Umbilical cord (tissue), 2 donors: ENCODE measurements at places on chromosomes 6 and 20.

GRCh38 chr6:23339268-23339667 lies 769.9 kb downstream of the HDGFL1 start:
- peak; percentile 46 for DNase-seq

DNA sequence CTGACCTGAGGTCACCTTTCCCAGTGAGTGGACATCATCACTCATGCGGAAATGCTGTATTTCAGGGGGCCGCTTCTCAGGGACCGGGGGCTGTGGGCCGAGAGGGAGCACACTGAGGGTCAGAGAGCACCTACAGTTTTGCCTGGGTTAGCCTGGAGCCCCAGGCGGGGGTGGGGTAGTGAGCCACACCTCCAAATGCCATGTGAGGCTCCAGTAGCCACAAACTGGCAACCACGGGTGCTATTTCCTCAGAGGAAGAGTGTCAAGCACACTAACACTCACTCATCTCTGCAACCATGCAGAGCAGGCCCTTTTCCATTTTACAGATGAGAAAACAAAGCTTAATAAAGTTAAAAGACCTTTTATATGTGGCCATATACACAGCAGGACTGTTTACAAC lies 4.7 kb downstream of the EHMT2 start:
- DNase-seq = no peak

- peak; percentile 61 for DNase-seq
Observed at GRCh38 chr6:111256646-111257045, 169.3 kb downstream of the SLC16A10 start.

DNA sequence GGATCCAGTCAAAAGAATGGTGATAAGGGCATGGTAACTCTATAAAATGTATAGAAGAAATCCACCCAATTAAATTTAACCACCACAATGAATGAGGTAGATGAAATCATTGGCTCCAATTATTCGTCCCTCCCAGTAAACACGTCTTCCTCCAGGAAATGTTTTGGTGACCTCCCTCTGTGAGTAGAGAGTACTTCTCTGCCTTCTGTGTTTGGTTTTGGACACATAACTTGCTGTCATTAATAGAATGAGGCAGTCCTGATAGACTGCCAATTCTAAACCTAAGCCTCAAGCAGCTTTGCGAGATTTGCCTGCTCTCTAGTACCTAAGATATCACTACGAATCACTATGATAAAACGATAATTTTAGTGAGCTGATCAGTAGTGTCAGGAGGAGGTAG lies 632.8 kb downstream of the HDGFL1 start:
- DNase-seq = peak; percentile 8

- no peak for DNase-seq
Observed at GRCh38 chr6:5481033-5481432, 219.7 kb downstream of the FARS2 start.

DNA sequence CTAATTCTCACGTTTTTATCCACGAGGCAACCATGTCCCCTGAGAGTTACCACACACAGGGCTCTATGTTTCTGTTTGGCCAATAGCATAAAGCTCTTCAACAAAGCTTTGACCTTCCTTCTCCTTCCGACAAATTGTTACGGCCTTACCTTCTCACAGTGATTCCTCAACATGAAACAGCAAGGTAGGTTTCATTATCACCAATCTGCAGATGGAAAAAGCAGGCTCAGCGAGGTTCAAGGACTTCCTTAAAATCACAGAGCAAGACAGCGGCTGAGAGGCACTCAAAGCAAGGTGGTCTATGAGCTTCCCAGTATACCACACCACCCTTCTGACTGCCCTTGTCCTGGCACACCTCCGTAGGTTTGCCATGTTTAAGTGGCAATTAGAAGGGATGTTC lies 360.0 kb downstream of the CD83 start:
- DNase-seq = no peak

DNA sequence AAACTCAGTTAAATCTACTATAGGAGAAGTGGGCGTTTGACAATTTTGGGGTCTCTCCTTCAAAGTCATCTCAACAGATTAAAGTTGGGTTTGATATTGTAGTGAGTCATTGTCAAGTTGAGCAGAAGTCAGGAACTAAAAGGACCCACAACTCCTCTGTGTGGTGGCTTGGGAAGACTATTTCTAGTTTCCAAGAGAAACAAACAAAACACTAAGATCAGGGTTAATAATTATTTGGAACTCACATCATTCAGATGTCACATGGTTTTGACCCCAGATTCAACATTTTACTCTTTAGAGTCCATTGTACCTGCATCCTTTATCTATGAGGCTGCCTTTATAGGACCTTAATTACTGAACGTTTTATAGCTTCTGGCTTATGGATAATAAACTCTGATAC lies 45.3 kb upstream of the TINAG start:
- DNase-seq = no peak

DNA sequence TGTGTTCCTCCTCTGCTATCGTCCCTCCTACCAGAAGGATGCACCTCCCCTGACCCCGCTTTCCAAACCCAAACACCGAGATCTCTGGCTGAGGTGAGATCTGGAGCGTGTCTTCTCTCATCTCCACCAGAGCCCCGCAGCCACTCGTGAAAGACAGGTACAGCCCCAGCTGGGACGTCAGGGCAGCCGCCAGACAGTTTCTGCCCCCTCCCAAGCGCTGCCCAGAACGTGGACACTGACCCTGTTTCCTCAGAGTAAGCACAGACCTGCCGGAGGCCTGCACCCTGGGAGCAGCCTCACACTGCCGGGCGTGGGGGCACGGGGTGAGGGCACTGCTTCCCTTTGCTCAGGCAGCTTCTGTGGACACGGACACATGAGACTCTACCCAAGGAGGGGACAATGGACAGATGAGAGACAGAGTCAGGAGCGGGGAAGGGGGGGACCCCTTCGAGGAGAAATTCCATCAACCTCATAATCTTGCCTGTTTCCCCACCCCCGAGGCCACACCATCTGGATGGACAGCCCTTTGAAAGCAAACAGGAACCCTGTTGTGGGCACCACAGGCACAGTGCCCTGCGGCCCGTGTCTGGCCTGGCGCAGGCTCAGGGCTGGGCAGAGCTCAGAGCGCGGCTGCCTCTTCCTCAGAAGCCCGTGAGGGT lies 210.6 kb downstream of the DLL1 start:
- DNase-seq = no peak

DNA sequence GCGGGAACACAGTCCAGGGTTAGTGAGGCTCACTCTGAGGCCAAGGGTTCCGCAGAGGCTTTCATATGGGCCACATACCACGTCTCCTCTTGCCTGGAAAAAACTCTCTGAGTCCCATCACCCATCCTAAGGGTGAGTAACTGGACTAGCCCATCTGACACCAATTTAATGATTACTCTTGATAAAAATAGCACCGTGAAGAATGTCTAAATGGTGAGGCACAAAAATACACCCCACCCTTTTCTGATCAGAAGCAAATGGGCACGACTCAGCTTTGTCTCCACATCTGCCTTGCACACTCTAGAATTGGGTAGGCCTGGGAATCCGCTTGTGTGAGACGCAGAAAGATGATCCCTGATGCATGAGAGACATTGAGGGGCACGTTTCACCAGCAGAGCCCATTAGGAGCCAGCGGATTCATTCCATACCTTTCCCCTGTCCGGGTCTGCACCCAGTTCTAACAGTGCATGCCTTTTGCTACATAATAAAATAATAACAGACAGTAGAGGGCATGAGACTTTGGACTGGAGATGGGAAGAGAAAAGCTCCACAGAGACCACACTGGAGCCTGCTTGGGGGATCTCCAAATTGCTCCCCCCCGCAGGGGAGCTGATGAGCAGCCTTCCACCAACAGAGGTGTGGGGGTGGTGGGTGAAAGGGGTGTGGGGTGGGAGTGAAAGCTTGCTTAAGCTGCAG lies 110.0 kb upstream of the KCNK16 start:
- DNase-seq = no peak

DNA sequence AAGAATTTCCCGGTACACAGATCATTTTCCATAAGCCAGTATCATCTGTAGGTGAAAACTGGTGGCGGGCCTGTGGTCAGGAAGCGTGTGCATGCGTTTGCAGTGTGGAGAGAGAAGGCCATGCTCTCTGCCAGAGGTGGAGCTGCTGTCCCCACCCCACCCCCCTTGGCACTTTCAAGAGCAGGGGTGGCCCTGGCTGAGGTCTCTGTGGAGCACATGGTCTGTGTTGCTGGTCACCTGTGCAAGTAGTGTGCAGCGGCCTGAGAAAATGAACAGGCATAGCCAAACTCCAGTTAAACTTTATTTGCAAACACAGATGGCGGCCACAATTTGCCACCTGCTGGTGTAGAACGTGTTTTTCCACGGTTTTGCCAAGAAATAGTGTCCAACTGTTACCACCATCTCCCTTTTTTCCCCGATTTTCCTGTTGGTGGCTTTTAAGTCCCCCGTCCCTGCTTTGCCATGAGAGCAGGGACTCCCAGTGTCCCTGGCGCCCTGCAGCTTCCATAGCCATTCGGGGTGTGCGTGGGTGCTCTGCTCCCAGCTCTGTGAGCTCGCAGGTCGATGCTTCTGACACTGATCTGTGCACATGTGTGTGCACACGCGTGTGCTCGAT lies 2.5 kb downstream of the ADRM1 start:
- no peak for DNase-seq

- DNase-seq = peak; percentile 69
Observed at GRCh38 chr20:51579137-51579536, 36.6 kb upstream of the NFATC2 start.

DNA sequence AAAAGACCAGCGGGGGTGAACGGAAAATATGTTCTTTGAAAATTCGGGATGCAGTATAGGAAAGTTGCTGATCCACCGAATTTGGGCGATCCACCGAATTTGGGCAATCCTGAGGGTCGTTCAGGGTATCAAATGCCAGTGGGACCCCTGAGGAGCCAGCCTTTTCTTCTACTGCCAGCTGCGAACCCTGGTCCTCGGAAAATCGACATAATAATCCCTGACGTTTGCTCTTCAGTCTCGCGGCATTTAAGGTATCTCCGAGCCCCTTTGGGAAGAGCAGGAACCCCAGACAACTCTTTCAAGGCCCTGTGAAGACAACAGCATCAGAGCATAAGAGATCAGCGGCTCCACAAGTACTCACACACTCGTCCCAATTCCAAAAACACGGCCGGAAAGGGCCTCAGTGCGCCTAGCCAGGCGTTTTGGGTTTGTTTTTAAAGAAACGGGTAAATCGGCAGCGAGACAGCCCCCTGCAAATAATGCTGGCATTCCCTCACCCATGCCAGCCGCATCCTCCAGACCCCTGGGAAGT lies 1.0 kb downstream of the SIM1 start:
- DNase-seq = no peak

- DNase-seq = no peak
Observed at GRCh38 chr6:518218-518617, 126.7 kb downstream of the IRF4 start.

- DNase-seq = no peak
Observed at GRCh38 chr20:43959920-43960227, 45.2 kb downstream of the TOX2 start.

DNA sequence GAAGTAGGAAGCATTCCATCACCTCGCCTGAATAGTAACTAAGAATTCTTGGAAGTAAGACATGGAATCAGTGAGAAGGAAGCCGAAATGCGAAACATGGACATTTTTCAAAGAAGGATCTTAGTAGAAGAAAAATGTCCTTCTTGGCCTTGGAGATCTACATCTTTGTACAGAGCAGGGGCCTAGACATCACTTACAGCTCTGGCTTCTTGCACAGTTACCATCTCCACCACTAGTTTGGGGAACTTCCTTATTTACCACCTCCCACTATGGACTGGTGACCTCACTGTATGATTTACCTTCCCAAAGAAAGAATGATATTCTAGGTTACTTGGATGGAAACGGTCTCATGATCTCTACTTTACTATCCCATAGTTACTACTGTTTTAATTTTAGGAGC lies 15.7 kb downstream of the CASS4 start:
- DNase-seq = no peak

DNA sequence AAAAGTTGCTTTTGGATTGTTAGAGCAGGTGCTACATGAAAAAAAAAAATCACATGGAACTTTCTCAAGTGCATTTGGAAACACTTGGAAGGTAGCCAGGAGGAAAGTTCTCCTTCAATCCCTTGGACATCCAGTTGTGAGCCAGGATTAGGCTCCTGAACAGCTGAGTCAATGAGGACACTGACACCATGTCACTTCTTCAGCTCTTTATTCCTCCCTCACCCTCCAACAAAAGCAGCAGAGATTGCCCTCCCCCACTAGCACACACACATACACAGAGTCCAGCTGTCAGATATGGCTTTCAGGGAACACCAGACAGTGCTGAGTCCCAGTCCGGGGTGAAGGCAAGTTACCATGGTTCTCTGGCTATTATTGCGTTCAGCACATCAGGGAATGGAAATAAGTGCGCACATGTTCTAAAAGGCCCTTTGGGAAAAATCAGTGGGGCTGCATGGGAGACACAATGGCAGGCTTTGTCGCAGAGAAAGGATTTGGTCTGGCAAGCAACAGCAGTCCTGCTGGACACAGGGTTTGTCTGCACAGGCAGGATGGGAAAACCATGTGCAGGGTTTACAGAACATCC lies 124.7 kb upstream of the MARCKS start:
- peak; percentile 22 for DNase-seq

GRCh38 chr20:35327074-35327976 lies 35.1 kb upstream of the FAM83C start:
- DNase-seq = no peak

DNA sequence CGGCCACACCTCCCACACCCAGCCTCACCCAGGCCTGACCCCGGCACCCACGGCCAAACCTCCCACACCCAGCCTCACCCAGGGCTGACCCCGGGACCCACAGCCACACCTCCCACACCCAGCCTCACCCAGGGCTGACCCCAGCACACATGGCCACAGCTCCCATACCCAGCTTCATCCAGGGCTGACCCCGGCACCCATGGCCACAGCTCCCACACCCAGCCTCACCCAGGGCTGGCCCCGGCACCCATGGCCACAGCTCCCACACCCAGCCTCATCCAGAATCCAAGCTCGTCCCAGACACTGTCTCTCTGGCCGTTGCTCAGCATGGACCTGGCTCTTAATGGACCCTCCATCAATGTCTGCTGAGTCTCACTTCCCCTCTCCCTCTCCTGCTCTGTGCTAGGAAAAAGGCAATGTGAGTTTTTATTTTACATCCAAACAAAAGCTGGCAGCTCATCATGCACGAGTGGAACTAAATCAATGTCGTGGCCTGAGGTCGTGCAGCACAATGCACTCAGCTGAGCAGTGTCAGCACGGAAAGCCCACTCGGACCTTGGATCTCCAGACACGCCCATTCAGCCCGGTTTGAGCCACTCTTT lies 36.1 kb downstream of the NINL start:
- DNase-seq = no peak

GRCh38 chr6:158684311-158684710 lies 34.5 kb downstream of the SYTL3 start:
- no peak for DNase-seq

DNA sequence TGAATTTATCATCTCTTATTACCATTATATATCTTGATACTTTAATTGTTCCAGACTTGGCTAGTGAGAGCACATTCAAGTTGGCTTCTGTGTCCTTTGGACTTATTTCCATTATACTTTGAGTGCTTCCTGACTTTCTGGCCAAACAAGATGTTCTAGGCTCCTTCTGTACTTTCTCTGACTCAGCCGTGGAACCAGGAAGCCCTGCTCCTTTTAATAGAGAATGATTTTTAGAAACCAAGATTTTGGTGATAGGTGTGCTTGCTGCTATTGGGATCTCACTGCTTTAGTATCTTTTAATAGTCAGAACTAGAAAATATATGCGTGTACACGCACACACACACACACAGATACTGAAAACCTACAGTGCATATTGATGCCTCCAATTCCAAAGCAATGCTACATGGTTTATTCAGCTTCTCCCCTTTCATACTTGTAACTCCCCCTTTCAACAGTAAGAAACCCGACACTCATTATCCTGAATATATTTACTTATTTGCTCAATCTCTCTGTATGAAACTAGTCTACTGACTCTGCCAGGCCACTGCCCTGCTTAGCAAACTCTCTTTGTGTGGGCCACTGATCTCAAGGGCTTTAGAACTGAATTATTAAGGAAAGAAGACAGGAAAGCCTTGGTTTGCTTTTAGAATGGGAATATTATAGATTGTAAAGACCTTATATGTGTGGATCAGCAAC lies 42.7 kb upstream of the EZR start:
- no peak for DNase-seq
